ENCODE measurements at places on chromosomes 3 and 15. TPM values are rescaled to one million over a fixed set of nuclear protein-coding genes. Genes with fewer than 3 reads are reported as not detected.

AMIGO3 gene
- not detected for total RNA-seq

DNA sequence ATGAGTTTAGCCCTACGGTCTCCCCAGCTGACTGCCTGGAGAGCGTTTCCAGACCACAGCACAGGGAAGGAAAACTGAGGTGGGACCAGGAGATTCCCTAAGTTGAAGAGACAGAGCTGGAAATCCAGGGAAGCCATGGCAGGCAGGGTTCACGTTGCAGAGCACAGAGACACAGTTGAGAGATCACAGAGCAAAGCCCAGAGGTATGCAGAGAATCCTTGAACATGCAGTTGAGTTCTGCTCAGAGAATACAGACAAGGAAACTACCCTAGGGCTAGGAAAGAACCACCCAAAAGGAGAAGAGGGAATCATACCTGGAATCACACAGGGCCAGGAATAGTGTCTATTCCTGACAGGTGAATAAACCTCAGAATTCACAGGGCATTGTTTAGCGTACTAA lies 14.3 kb downstream of the SLC28A1 start:
- no peak for DNase-seq

GRCh38 chr3:48030188-48030587 lies 14.0 kb upstream of the MAP4 start:
- DNase-seq: no peak

TMEM45A gene
- 10.5 TPM for total RNA-seq

GRCh38 chr3:170240671-170241070 lies 18.4 kb downstream of the PRKCI start:
- DNase-seq: no peak

DNA sequence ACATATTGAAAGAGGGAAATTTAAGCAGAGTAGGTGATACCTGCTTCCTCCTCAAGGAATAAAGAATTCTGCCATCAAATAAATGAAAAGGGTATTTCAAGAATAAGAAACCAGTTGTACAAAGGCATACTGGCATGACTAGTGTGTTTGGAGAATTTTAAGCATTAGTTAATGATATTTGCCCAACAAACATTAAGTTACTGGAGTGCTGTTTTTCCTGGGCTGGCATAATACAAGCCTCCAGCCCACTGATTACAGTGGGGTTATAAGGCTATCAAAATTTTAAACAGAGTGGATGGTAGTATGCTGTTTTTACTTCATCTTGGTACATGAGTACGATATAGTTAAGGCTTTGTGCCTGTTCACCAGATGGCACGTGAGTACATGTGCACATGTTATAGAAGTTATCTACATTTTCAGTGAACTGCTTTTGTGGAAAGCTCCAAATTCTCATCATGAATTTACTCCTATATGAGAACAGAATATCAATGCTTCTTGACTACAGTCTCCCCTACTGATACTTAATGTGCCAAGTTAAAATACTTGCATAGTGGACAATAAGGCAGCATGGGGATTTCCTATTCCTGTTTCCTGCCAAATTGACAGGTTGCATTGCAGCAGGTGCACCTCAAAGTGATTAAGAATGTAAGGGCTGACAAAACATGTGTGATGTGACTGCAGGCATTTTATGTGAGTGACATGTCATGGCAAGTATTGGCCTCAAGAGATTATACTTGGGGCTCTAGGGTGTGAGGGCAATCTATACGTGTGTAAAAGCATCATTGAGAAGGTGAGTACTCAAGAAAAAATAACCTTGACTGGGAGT lies 14.9 kb downstream of the NAALADL2 start:
- DNase-seq: no peak
